ENCODE measurements at places on chromosomes 1 and 21. TPM values are rescaled to one million over a fixed set of nuclear protein-coding genes. Genes with fewer than 3 reads are reported as not detected.

The SETDB1 gene
- polyA plus RNA-seq: 9.1 TPM

The EPS8L3 gene
- not detected for polyA plus RNA-seq

The SDC3 gene
- polyA plus RNA-seq: 13.1 TPM

The KRTAP21-2 gene
- not detected for polyA plus RNA-seq

The C1orf141 gene
- not detected for polyA plus RNA-seq

GRCh38 chr1:90411185-90411584 lies 305.9 kb downstream of the BARHL2 start:
- DNase-seq: no peak

GRCh38 chr1:50231209-50231608 lies 122.5 kb downstream of the ELAVL4 start:
- no peak for DNase-seq

- no peak for DNase-seq
Observed at GRCh38 chr1:33866281-33866680, 2.4 kb downstream of the HMGB4 start.

- no peak for DNase-seq
Observed at GRCh38 chr21:15080526-15080925, 15.7 kb upstream of the NRIP1 start.

- DNase-seq: peak; percentile 48
Observed at GRCh38 chr1:116498789-116499628, 71.8 kb downstream of the CD58 start.

- no peak for DNase-seq
Observed at GRCh38 chr1:100164216-100164615, 13.8 kb downstream of the LRRC39 start.

GRCh38 chr21:21213297-21213696 lies 215.1 kb downstream of the NCAM2 start:
- DNase-seq: no peak

- DNase-seq: no peak
Observed at GRCh38 chr1:180909005-180909414, 3.7 kb upstream of the KIAA1614 start.

GRCh38 chr21:36431252-36431651 lies 46.1 kb downstream of the CHAF1B start:
- no peak for DNase-seq

Data from heart right ventricle (tissue), 16 donors.